AG09319 (cell line): ENCODE measurements at places on chromosomes 2 and 18.

DNA sequence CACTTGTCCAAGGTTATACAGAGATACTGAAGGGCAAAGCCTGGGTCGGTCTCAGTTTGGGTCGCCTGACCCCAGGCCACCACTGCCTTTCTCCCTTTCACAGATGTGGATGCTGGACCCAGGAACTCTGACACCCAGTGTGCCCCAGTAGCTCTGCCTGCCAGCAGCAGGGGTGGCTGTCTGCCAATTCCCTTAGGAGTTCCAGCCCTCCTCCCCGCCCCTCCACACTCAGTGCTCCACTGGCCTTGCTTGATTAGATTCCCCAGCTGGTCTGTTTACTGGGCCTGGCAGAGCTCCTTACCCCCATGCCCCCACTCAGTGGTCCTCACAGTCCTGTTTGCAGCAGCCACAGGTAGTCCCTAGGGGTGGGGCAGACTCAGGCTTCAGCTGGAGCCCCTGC lies 75.5 kb downstream of the NPAS2 start:
- no peak for DNase-seq

DNA sequence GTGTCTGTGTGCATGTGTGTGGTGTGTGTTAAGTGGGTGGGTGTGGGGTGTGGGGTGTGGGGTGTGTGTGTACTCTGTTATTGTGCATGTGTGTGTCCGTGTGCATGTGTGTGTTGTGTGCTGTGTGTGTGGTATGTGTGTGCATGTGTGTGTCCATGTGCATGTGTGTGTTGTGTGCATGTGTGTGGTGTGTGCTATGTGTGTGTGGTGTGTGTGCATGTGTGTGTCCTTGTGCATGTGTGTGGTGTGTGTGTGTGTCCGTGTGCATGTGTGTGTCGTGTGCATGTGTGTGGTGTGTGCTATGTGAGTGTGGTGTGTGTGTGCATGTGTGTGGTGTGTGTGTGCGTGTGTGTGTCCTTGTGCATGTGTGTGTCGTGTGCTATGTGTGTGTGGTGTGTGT lies 6.9 kb upstream of the OTOS start:
- DNase-seq: no peak

DNA sequence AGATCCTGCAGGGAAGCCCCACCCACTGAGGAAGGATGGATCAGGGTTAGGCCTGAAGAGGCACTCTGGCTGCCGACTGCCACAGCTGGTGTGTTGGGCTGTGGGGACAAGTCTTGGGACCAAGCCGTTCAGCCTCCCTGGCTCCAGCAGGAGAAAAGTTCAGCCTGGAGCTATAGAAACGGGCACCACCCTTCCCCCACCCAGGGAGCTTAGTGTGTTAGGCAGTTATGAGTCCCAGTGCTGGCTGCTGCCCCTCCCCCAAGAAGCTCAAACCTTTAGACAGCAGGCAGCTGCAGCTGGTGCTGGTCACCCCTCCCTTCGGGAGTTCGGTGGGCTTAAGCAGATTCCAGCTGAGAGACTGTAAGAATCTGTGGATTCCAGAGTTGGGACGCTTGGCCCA lies 447.1 kb upstream of the HS6ST1 start:
- DNase-seq: no peak

- no peak for DNase-seq
These were observed 42.3 kb downstream of the FAM124B start for GRCh38 chr2:224359569-224359968.

- no peak for DNase-seq
These were observed 42.0 kb upstream of the EML6 start for GRCh38 chr2:54681416-54681815.

- DNase-seq: no peak
These were observed 34.2 kb downstream of the PLCL1 start for GRCh38 chr2:197838579-197838978.

- no peak for DNase-seq
These were observed 106.1 kb upstream of the ALKAL2 start for GRCh38 chr2:393711-394696.

- DNase-seq: no peak
These were observed 22.7 kb upstream of the SPR start for GRCh38 chr2:72864500-72864899.

- no peak for DNase-seq
These were observed 303.8 kb upstream of the TRIB2 start for GRCh38 chr2:12412898-12413305.

GRCh38 chr2:205848601-205849000 lies 166.3 kb downstream of the NRP2 start:
- peak; percentile 82 for DNase-seq

DNA sequence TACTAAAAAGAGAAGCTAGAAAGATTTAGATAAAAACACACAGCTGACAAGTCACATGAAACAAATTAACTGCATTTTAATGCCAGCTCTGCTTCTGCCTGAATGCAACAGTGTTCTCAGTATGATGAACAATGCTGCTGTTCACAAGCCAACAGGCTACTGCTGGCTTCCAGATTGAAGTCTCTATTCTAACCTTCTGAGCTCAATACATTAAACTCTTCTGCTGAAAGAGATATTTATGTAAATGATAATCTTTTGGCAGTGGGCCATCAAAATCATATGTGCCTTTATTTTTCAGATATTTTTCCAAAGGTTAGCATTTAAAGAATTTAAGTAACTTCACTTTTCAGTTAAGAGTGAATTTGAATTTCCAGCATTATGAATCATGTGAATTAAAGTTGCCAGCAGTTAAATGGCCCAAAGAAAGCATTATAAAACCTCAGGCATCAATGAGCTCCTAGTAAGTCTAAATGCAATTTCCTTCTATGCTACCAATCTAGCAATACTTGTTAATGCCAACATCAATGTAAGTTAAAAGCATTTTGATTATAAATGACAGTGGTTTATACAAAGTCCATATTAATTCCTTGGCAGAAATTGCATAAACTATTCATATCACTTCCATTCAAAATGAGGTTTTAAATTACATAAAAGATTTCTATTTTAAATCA lies 72.4 kb downstream of the ID2 start:
- DNase-seq: peak; percentile 46

- DNase-seq: no peak
These were observed 10.3 kb downstream of the CNRIP1 start for GRCh38 chr2:68309426-68309825.

- no peak for DNase-seq
These were observed 172.5 kb downstream of the NCK2 start for GRCh38 chr2:105917226-105917625.

DNA sequence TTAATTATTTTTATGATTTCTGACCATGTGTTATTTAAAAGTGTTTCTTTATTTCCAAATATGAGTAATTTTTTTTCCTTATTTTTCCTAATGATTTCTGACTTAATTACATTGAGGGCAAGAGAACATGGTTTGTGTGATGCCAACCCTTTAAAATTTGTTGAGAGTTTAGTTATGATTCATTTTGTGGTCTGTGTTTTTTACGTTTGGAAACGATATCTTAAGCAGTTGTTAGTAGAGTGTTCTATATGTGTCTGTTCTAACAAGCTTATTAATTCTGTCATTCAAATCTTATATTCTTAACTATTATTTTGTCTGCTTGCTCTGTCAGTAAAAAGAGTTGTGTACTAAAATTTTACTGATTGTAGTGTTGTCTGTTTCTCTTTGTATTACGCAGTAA lies 15.0 kb downstream of the NAB1 start:
- no peak for DNase-seq

DNA sequence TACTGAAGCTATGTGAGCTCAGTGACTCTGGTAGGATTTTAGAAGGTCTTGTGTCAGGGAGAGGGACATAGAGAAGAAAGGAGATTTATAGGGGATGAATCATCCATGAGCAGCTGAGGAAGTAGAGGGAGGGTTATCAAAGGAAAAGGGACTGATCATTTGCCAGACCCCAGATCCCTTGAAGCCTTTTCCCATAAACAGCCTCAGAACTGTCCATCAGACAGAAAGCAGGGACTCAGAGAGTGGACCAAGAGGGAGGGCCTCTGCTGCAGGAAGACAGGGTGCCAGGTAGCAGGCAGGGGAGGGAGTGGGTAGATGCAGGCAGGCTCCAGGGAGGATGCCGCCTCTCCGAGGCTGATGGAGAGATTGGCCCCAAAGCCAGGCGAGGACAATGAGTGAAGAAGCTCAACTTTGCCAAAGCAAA lies 133.9 kb downstream of the TNS1 start:
- DNase-seq: no peak

DNA sequence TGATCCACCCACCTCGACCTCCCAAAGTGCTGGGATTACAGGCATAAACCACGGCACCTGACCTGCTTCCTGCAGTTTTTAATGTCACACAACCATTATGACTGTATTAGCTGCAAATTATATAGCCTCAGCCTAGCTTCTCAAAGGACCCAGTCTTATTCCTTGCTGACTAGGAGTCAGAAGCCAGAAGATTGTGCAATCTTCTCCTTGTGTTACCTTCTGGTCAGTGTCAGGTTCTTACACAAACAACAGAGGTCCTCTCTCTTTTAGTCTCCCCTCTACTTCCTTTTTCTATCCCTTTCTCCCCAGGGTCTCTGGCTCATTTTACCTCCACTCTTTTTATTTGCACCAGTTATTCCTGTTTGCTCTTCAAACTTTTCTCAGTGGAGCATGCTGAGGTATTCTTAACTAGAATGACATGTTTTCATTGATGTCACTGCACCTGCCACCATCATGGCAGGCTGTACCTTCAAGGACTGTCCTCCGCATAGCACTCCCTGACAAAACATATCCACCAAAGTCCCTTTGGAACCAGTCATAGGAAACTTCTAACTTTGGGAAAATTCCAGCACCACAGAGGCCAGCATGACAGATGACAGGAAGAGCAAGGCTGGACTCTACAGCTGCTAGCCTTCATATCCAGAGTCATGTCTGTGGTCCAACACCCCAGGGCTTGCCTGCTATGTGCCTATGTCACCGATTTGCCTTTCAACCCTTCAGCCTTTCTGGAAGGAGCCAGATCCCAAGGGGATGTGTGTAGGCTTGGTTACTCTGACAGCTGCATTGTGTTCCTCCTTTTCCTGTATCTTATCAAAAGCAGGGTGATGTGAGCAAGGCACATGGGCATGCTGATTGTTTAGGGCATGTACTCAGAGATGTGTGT lies 45.2 kb upstream of the EPC2 start:
- no peak for DNase-seq

DNA sequence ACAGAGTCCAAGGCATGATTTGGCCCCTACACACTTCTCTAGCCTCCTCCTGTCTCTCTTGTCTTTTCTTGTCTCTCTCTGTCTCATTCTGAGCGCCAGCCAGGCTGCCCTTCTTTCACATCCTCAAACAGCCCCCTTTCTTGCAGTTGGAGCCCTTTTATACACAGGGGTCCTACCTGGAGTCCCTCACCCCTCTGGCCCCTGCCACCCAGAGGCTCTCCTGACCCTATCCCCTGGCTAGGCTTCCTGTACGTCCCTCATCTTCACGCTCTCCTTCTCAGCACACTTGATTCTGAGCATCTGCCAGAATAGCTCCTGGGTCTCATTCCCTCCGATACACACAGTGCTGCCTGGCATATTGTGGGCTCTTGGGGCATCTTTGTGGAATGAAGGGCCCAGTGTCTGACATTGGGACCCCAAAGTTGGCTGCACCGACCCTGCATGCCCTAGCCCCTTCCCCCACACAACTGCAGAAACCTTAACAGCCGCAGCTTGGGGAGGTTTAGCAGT lies 261.9 kb downstream of the DYSF start:
- DNase-seq: no peak

- DNase-seq: no peak
These were observed 1030.2 kb downstream of the TMEM182 start for GRCh38 chr2:103792042-103792441.

- DNase-seq: no peak
These were observed 203.2 kb upstream of the ACVR2A start for GRCh38 chr2:147641651-147642050.

DNA sequence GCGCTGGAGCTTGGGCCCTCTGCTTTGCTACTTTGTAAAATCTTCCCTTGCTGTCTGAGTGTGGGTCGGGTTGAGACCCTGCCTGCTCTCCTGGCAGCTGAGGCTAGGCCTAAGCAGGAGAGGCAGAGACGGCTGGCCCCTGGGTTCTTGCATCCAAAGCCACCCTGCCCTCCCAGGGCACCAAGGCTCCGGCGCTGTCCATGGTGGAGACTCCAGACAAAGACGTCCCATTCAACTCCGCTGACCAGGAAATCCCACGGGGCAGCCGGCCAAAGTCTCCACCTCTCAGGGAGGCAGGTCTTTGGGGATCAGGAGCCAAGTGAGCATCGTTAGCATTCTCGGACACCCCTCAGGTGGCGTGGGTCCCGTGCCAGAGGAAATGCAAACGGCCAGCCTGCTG lies 2.6 kb upstream of the PRLH start:
- no peak for DNase-seq

- DNase-seq: no peak
These were observed 38.1 kb upstream of the STAT1 start for GRCh38 chr2:191051825-191052778.

- DNase-seq: peak; percentile 79
These were observed 198.5 kb upstream of the ITGA4 start for GRCh38 chr2:181258720-181259119.

DNA sequence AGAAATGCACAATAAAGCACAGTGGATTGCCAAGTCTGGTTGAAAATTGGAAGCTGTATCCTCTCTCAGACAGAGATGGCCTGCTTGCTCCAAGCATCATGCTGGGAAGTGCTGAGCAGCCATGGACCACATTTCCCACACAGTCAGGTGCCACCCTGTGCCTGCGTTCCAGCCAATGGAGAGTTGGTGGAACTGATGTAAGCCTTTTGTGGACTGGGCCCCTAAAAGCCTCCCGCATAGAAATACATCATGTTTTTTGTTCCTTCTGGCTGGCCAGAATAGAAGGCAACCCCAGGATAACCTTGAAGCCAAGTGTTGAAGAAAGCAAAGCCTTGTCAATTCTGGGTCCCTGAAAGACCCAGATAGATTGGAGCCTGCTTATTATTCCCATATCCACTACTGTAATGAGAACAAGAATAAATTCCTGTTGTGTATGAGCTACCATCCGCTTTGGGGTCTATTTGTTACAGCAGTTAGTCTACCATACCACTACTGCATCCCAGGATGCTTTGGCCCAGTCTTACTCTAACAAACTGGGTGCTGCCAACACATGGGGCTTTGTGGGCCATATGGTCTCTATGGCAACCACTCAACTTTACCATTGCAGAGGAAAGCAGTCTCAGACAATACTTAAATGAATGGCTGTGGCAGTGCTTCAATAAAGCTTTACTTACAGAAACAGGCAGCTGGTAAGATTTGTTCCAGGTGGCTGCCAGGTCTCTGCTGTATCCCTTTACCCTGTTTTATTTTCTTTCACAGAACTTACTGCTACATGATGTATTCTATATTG lies 65.4 kb downstream of the POLE4 start:
- no peak for DNase-seq

DNA sequence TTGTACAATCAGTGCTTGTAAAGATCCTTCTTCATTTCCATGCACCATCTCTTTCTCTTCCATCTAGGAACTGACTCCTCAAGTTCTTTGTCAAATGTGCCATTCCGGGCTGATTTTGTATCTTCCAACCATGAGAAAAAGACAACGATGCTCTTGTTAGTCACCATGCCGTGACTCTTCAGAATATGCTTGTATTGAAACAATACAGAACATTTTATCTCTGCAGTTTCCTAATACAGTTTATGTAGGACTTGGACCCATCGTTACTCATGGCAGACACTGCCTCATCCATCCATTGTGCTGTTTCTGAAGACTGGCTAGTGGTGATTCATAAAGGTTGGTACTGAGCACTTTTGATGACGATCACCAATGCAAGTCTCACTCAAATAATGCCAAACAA lies 283.2 kb downstream of the KCNS3 start:
- DNase-seq: no peak
